Urothelium cell line (cell line): ENCODE measurements at places on chromosomes 6 and 20.

DNA sequence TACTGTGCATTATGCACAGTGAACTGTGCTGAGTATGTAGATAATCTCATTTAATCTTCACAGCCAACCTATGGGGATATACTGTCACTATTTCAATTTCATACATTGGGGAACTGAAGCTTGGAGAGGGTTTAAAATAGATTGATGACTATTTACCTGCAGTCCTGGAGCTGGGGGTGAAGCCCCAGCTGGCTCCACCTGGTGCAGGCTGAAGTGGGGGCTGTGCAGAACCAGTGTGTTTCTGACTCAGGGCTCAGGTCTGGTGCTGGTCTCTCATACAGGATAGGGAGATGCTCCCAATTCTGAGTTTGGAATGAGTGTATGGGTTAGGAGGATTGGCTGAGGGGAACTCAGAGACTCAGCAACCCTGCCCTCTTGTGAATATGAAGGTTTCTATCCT lies 176.1 kb upstream of the CEP162 start:
- no peak for DNase-seq

- peak; percentile 74 for DNase-seq
These were observed at the start of gene FOXF2 for GRCh38 chr6:1389369-1390132. Gene FOXF2, plus strand, starts transcription at chr6:1389576. Its CDS starts 372 bp downstream, at chr6:1389948.

- no peak for DNase-seq
These were observed 26.2 kb downstream of the MYO6 start for GRCh38 chr6:75775219-75775618.

DNA sequence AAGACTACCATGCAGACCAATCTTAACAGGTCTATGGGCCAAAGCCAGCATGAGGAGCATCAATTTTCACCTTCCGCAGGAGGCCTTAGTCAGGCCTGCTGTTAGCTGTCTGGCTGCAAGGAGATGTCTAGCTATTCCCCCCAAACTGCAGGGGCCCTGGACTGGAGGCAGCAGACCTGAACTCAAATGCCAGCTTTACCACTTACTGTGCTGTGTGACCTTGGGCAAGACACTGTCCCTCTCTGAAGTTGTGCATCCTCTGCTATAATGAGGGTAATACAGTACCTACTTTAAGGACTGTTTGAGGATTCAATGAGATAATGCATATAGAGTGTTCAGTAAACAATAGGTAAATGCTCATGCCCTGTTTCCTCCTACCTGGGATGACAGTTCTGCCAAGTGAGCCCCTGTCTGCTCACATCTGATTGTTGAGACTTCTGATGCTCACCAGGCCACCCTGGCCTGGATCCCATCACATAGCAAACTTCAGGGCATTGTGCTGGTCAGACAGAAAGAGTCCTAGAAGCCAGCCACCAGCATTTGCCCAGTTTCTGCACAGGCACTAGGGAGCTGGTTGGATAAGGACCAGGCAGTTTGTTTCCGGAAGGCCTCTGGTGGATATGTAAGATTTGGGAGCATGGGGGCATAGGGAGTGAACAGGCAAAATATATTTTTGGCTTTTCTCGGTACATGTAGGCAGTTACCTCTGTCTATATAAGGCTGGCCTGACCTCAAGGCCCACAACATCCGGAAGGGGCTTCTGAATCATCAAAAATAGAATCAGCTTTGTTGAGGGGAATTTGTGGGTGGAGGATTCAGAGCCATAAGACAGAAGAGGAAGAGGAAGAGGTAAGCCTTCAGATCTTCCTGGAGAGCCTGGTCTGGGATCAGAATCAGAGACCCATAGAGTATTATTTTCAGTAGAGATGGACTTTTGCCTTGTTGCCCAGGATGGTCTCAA lies 2.3 kb upstream of the OCSTAMP start:
- no peak for DNase-seq

- DNase-seq: no peak
These were observed 253.4 kb downstream of the EPHA7 start for GRCh38 chr6:93165850-93166430.

- DNase-seq: peak; percentile 80
These were observed at the start of gene WFDC10A for GRCh38 chr20:45629496-45630100. Gene WFDC10A, plus strand, starts transcription at chr20:45629739. Its CDS starts 75 bp downstream, at chr20:45629814.

DNA sequence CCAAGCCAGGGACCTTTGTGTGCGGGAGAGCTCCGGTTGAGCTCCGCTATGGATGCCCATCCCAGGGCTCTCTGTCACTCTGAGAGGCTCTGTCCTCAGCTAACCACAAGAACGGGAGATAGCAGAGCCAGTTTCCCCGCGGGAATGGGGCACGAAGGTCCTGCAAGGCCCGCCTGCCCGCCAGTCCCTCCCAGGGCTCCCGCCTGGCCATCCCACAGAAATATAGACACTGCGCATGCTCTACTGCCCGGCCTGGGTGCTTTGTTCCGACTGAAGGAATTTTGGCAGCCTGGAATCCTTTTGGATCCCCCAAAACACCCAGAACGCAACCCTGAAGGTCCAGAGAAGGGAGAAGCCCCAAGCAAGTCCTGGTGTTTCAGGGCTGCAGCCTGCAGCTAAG lies 8.6 kb upstream of the DEFB110 start:
- no peak for DNase-seq

- DNase-seq: no peak
These were observed 2.1 kb downstream of the APOBEC2 start for GRCh38 chr6:41055149-41055548.

- no peak for DNase-seq
These were observed 216.2 kb downstream of the NFATC2 start for GRCh38 chr20:51326201-51326819.

- no peak for DNase-seq
These were observed 193.5 kb upstream of the LRFN2 start for GRCh38 chr6:40780637-40781036.
